NCI-H1105 treated with DMSO at 0.1 percent for 48 hours (cell line): ENCODE measurements at places on chromosomes 1 and 21.

DNA sequence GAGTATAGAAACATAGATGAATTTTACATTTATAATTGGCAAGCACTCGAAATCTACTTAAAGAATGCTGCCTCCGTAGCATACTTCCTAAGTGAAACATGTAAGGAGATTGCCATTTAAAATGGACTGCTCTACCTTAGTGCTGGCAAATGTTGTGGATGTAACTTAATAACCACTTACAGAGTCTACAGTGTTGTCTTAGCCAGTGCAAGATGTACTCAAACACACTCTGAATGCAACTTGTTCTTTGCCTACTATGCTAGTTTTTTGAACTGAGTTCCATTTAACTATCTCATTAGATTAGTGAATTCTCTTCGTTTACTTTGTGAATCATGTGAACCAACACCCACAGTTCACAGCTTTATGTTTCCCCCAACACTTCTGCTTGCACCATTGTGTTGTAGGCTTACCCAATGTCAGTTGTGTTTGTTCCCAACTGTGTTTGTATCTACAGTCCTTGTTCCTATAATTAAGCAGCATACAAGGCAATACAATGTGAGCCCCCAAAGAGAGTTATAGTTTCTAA lies 345.5 kb upstream of the LYPLAL1 start:
- DNase-seq: no peak

- no peak for DNase-seq
These were observed 82.7 kb upstream of the TENT5C start for GRCh38 chr1:117523111-117523510.

- DNase-seq: no peak
These were observed 156.2 kb downstream of the TGFBR3 start for GRCh38 chr1:91729621-91730358.

GRCh38 chr21:37620401-37620800 lies 253.8 kb downstream of the DYRK1A start:
- DNase-seq: no peak

- DNase-seq: no peak
These were observed 9.9 kb upstream of the TRABD2B start for GRCh38 chr1:48007047-48007446.

- DNase-seq: no peak
These were observed 4.0 kb downstream of the HYI start for GRCh38 chr1:43449708-43450069.

- no peak for DNase-seq
These were observed 331.6 kb upstream of the DUSP10 start for GRCh38 chr1:222073307-222073995.

GRCh38 chr1:232428786-232429530 lies 201.0 kb downstream of the SIPA1L2 start:
- no peak for DNase-seq

- DNase-seq: no peak
These were observed 52.9 kb downstream of the MATN1 start for GRCh38 chr1:30670240-30671060.

- DNase-seq: no peak
These were observed 20.5 kb downstream of the TMEM51 start for GRCh38 chr1:15173863-15174614.

DNA sequence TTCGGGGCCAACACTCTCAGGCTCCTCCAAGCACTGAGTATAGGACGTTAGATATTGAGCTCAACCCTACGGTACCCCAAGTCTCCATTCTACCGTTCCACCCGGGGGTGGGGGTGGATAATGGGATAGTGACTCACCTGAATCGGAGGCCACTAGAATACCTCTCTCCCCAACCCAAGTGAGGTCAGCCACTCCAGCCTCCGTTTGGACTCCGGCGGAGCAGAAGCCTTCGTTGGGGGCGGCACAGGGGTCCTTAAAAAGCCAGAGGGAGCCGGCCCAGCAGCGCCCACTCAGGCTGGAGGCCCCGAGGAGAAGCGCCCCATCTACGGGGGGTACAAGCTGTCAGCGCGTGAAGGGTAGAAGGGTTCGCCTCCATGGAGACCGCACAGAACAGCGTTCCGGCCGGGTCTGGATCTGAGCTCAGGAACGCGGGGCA lies 556 bp downstream of the WDR77 start:
- no peak for DNase-seq

- DNase-seq: no peak
These were observed 84.8 kb upstream of the BTG3 start for GRCh38 chr21:17697473-17697872.

DNA sequence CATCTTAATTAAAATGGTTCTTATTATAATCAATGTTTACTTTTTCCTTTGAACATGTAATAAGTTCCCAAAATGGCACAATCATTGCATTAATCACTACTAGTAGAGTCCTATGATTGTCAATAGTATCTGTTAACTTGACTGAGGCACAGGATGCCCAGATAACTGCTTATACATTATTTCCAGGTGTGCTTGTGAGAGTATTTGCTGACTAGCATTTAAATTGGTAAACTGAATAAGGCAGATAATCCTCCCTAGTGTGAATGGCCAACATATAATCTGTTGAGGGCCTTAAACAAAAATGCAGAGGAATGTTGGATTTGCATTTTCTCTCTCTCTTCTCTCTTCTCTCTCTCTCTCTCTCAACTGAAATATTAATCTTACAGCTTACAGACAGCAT lies 999.3 kb upstream of the TMPRSS15 start:
- DNase-seq: no peak

DNA sequence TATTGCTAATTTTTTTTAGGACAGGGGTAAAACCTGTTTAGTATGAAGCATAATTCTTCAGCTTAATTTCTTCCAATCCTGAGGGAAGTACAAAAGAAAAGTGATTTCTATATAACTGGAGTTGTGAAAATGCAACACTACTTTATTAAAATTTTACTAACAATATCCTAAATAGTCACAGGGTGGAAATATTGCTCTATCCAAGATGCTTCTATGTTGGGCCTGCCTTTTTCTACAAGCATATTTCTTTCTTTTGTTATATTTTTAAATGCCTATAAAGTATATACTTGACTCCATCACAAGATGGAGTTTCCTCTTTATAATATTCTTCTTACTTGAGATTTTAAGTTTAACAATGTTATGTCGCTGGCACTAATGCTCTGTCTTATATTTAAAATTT lies 37.9 kb downstream of the DTL start:
- no peak for DNase-seq
